Kidney epithelial cell (primary cell): ENCODE measurements at places on chromosomes 11 and 22.

- no peak for DNase-seq
These were observed 50.1 kb downstream of the MN1 start for GRCh38 chr22:27751277-27752070.

GRCh38 chr11:88799771-88800500 lies 265.8 kb downstream of the GRM5 start:
- no peak for DNase-seq

DNA sequence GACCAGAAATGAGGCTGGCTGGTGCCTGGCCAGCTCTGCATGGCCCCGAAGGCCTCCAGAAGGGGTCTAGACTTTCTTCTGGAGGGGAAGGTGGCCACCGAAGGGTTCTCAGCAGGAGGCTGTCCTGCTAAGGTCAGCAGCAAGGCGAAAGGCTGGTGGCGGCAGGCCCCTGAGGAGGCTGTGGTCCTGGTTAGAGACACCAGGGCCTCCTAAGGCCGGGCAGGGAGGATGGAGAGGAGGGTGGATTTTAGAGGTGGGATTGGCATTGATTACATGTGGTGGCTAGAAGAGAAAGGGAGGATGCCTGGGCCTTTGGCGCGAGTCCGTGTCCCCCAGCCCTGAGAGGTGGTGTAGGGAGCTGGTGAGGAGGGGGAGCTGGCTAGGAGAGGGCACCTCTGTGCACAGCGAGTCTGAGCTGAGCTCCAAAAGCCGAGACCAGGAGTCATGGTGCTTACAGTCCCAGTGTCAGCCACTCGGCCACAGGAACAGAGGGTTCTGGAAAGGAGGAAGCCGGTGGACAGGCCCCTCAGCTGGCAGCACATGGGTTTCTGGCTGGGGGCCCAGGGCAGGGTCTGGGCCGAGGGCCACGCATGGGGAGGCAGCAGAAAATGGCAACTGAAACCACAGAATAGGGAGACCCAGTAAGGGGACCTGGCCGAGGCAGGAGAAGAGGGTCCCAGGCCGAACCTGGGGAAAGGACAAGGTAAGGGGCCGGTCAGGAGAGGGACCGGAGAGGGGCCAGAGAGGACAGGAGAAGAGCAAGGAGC lies 2.5 kb downstream of the FERMT3 start:
- DNase-seq = no peak

- DNase-seq = no peak
These were observed 398.1 kb upstream of the API5 start for GRCh38 chr11:42913731-42914130.

GRCh38 chr11:72439455-72439854 lies 5.1 kb upstream of the CLPB start:
- DNase-seq = no peak

- DNase-seq = no peak
These were observed 138.0 kb upstream of the POU2AF2 start for GRCh38 chr11:111107501-111107900.

GRCh38 chr11:36374726-36375125 lies 78.6 kb downstream of the PRR5L start:
- no peak for DNase-seq

DNA sequence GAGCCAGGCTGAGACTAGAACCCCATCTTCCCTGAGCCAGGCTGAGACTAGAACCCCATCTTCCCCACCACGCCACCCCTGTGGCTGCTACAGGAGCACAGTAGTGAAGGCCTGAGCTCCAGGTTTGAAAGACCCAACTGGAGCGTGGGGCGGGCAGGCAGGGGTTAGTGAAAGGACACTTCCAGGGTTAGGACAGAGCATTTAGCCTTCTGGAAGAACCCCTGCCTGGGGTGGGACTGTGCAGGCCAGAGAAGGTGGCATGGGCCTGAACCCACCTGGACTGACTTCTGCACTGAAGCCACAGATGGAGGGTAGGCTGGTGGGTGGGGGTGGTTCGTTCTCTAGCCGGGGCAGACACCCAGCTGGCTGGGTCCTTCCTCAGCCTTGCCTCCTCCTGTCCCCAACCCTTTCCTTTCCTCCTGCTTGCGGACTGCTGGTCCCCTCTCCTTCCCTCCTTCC lies 24.1 kb downstream of the SUN2 start:
- DNase-seq = no peak

DNA sequence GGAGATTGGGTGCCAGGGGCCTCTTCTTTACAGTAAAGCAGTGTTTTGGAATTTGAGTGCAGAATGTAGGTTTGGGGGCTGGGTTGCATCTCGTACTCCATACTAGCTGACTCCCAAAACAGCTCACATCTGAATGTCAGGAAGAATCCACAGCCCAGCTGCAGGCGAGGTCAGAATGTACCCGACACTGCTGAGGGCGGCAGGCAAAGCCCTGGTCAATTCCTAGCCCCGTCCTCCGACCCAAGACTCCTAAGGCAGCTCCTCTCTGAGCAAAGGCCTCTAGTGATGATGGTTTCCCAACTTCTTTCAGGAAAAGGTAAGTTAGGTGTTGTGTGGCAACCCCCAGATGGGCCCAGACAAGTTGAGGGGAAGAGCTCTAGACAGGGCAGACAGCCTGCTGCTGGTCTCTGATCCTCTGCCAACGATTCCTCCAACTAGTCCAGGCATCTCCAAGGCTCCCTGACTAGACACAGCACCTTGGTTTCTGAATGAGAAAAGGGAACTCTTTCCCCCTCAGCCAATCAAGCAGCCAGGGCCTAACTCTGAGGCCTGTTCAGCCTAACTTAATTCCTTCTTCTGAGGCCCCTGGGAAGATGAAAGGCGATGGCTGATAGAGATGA lies 8.6 kb downstream of the LARGE2 start:
- DNase-seq = no peak

- DNase-seq = no peak
These were observed 1.6 kb downstream of the CD59 start for GRCh38 chr11:33734441-33735270.

GRCh38 chr11:104678408-104678807 lies 219.9 kb downstream of the CASP12 start:
- no peak for DNase-seq

DNA sequence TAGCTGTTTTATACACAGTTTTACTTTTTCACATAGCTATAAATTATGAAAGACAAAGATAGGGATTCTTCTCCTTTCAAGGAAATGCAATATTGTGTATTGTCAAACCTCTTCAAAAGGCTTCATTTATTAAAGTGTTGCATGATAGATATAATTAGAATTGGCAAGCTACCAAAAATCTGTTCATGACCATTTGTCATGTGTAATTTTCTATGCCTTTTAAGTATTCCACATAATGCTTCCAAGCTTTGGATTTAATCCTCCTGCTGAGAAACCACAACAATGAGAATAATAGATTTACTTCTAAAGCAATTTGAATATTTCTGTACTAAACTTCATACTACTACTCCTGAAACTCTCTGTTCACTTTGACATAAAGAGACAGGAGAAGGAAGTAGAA lies 403.2 kb upstream of the CCDC179 start:
- no peak for DNase-seq

- DNase-seq = no peak
These were observed 7.6 kb downstream of the TP53I11 start for GRCh38 chr11:44943118-44943517.

GRCh38 chr11:66477263-66478201 lies 2.7 kb upstream of the DPP3 start:
- no peak for DNase-seq

DNA sequence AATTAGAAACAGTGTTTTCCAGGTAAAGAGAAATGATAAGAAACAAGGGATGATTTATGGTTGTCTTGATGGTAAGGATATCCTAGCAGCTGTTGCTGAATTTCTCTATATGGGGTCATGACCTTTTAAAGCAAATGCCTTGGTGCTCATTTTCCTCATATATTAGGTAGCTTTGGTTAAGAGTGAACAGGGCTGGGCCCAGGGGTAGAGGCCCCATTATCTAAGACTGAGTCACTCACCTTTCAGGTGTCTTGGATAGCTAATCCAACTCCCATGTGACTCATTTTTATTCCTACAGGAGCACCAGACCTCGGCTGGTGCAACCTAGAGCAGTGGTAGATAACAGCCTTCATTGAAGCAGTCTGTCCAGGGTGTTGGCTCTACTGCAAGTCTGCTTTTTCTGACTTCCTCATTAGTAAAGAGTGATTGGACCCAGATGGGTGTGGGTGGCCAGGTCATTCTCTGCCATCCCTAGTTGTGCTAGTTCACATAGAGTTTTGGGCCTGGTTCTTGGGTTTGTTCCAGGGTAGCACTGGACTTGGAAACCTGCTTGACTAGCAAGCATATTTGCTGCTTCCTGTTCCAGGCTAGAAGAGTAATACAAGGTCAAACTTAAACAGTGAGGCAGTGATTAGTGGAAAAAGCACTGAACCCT lies 37.4 kb downstream of the CTNND1 start:
- DNase-seq = peak; percentile 56

GRCh38 chr11:128821556-128821955 lies 45.5 kb downstream of the KCNJ1 start:
- no peak for DNase-seq

GRCh38 chr11:2517016-2517385 lies 72.2 kb downstream of the KCNQ1 start:
- no peak for DNase-seq

DNA sequence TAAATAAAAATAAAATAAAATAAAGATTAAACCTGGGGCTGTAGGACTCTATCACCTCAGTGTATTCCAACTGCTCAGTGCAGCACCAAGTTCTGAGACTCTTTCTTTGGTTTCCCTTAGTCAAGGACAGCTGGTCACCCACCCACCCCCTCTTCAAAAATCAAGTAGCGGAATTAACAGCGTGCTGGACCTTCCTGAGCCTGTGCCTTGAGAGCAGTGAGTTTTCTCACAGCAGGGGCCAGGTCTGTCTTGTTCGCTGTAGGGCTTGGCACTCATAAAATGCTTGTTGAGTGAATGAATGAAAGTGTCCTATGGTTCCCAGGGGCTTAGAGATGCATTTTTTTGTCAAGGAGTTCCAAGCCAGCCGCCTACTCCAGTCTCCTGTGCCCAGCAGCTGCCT lies 2.9 kb upstream of the ALX4 start:
- no peak for DNase-seq

- DNase-seq = no peak
These were observed 154.8 kb upstream of the RASSF10 start for GRCh38 chr11:12854297-12854661.

GRCh38 chr22:19767427-19768341 lies 7.1 kb downstream of the TBX1 start:
- no peak for DNase-seq

- DNase-seq = no peak
These were observed 3.1 kb downstream of the HBE1 start for GRCh38 chr11:5266609-5267008.

DNA sequence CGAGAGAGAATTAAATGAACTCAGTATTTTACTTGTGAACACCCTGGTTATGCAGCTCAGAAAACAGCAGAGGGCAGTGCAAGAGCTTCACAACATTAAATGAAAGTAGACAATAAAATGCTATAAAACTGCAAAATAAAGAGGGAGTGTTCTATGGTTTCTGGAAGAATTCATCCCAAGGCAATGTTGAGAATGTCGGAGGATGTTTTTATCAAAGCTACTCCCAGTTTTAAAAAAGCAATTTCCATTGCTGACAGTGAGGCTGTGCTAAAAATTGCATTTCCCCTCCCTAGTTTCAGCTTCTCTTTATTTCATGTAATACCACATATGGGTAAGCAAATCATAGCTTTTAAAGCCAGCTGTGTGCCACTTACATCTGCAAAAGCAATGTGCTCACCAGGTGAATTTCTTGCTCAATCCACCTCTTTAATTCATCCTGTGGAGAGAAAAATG lies 296.8 kb downstream of the RAB38 start:
- peak; percentile 12 for DNase-seq

DNA sequence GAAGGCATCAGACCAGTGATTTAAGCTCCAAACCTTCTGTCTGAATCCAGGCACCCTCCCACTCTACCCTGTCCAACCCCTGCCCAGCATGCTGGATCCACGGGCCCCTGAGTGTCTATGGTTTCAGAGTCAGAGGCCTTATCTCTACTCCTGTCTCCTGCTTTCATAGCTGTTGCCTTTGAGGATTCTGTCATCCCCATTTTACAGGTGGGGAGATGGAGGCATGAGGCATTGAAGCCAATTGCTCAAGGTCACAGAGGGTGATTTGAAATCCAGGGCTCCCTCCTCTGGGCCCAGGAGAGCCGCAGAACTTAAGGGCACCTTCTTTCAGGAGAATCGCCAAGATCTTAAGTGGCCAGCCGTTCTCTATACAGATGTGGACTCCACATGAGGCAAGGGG lies 3.1 kb downstream of the KCNJ4 start:
- no peak for DNase-seq
